ENCODE measurements at places on chromosomes 1 and 21.

DNA sequence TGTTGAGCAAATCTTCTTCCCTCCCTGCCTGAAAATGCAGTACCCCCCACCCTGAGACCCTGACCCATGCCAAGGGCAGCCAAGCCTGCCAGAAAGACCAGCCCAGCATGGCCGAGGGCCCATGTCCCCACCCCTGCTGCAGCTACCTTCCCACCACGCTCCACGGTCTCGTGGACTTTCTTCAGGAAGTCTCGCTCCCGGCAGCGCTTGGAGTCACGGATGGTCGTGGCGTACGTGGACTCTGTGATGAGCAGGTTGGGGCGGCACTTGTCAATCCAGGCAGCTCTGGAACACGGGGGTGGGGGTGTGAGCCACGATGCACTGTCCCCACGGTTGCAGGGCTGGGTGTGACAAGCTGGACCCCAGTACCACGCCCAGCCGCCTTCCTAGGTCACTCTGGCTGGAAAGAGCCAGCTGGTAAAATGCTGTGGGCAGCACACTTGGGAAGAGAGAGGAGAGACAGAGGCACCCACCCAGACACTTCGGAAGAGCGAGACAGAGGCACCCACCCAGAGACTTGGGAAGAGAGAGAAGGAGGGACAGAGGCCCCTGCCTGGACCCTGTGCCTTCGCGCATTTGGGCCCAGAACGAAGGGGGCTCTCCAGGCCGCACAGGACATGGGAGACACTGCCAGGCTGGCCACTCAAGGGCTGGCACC, 6.4 kb downstream of the PUSL1 start:
- no peak for DNase-seq

DNA sequence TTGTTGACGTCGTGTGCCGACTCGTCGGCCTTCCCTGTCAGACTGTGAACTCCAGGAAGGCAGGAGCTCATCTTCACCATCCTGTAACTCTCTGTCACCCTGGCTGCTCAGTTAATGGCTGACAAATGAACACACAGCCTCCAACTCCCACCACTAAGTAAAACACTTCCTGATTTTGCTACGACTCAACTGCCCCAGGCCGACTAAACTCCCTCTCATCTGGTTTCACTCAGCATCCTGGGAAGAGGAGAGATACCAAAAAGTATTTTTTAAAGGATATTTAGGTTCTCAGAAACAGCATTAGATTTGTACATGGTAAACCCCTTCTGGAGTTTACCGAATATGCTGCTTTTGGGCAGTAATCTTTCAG, 18.2 kb upstream of the LHX4 start:
- no peak for DNase-seq

GRCh38 chr21:45078877-45079281, 4.5 kb downstream of the ADARB1 start:
- DNase-seq: no peak

DNA sequence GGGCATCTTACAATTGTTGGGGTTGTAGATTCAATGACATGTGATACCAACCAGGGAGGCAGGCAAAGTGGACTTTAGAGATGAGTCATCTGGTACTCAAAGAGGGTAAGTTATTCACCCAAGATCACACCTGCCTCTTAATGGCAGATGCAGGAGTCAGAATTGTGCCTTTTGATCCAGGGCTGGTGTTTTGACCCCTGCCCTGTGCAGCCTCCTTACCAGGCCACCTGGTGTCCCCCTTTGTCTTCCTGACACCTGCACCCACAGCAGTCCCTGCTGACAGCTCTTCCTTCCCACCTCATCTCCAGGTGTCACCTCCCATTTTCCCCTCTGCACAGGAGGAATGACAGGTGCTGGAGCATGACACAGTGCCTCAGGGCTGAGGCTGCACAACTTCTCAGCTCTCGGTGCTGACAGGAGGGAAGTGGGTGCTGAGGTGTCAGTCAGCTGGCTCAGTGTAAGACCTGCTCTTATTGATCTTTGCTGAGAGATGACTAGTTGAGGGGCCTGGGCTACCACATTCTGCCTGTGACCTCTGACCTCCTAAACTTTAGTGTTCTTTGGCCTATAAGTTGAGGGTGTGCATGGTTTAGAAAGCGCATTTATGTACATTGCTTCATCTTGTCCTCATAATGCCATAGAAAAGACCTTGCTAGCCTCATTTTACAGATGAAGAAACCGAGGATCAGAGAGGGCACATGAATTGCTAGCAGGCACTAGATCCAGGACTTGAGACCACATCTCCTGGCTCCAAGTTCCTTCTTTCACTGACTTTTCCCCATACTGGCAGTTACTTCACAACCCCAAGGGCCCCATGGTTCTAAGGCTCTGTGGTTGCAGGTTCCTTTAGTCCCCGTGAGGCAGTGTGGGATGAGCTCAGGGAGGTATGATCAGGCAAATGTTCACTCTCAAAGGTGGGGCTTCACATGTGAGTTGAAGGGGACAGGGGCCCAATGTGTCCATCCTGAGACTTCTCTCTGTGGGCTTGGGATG, 31.3 kb downstream of the CACNA1E start:
- DNase-seq: peak; percentile 100

- no peak for DNase-seq
These were observed 5.3 kb upstream of the MIB2 start for GRCh38 chr1:1609822-1610485.

Data from NCI-H187 treated with DMSO at 0.1 percent for 48 hours (cell line).